Skeletal muscle cell (primary cell): ENCODE measurements at places on chromosomes 12 and 14.

DNA sequence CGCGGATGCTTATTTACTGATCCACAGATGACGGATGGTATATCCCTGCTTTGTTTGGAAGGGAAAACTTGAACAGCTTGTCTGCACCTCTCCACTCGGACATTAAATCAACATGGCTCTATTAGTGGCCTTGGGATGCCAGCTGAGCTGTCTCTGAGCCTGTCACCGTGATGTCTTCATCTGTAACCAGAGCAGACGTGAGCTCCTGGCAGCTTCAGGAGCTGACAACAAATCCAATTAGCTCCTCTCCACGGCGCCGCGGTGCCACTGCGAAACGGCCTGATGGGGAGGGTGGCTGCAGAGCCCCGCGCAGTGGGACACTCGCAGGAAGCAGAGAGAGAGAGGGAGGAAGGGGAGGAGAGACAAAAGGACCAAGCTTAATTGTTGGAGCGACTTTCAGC is 112.3 kb downstream of the PAPOLA start:
- no peak for DNase-seq

DNA sequence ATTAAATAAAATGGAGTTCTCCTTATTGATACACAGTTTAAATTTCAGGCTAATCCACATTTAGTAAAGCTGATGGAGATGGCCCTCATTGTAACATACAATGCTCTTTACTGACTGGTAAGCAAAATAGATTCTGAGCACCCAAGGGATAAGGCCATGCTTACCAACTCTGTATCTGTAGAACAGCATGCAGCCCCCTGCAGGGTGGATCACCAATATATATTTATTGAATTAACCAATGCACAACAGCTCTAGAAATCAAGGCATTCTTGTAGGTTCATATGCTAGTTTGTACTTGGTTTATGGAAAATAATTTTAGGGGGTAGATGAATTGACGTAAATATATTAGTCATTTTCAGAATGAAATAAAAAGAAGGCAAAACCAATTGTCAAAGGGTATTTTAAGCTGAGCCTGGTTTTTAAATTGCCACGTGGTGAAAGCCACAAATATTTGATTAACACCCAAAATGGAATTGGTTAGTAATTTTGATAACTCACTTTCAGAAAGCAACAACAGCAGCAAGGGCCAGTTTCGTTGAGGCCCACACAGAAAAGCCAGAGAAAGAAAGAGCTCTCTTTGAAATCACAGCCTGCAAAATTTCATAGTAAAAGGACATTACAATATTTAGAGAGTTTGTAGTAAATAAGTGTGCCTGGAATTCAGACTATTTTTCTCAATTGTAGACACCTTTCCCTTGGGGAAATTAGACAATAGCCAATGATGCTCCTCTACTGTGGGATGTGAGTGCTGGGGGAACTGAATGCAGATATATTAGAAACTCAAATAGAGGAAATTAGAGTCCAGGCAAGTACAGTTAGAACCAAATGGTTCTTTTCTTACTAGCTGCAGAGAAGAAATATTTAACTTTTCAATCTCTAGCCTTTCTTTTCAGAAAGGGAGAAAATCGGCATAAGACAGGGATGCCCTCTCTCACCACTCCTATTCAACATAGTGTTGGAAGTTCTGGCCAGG is 216.2 kb upstream of the ABCD2 start:
- DNase-seq: no peak

DNA sequence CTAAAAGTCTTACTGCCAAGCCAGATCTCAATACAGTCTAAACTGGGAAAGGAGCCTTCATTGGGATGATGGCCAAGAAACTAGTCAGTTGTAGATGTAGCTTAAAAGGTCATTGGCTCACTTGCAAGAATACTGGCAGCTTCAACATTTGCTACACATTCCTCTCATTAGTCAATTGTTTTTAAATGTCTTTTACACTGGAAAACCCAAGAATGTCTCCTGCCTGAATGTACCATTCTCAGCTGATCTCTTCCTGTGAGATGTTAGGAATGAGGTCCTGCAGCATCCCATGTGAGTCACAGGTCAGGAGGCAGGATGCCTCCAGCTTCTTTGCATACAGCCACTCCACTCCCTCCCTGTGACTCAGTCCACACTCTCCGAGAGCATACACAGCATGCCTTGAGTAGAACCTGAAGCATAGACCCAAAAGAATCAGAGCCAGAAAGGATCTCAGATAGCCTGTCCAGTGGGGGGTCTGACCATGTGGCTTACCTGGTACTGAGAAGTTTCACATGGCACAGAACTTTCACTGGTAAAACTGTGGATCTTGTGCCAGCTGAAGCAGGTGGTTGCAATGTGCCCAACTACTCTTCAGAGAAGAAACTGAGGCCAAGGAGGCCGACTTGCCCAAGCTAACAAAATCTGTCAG is 56.0 kb upstream of the HECTD1 start:
- DNase-seq: peak; percentile 99

- no peak for DNase-seq
Measured at GRCh38 chr14:32477396-32477795, 148.3 kb downstream of the AKAP6 start.

DNA sequence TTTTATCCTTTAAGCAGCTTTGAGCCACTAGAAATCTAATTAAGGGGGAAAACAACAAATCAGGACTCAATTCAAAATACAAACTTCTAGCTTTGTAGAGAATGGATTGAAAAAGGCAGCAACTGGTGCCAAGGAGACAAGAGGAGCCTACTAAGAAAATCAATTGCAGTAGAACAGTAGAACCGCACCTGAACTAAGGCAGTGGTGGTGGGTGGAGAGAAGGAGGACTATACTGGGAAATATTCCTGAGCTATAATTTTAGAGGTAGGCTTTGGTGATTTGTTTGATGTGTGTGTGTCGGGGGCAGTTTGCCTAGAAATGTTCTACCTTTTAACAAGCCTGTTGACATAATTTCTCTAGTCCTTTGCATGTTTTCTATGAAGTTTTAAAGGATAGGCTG is 270.9 kb upstream of the SYT10 start:
- DNase-seq: no peak

DNA sequence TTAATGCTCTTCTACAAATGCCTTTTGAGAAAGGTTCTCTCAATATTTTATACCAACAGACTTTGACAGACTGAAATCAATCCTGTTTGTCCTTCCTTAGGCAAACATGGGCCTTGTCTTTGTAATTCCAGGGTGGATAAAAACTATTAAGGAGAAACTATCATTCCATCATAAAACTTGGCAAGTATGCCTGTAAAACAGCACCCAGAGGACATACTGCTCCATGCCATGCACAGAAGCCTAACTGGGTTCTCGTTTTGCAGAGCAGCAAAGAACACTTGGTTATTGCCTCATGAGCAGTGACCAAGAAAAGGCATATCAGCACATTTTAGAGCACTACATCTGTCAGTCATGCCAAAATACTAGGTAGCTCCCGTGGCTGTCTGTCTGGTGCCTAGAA is 33.8 kb upstream of the PTGDR start:
- DNase-seq: no peak

DNA sequence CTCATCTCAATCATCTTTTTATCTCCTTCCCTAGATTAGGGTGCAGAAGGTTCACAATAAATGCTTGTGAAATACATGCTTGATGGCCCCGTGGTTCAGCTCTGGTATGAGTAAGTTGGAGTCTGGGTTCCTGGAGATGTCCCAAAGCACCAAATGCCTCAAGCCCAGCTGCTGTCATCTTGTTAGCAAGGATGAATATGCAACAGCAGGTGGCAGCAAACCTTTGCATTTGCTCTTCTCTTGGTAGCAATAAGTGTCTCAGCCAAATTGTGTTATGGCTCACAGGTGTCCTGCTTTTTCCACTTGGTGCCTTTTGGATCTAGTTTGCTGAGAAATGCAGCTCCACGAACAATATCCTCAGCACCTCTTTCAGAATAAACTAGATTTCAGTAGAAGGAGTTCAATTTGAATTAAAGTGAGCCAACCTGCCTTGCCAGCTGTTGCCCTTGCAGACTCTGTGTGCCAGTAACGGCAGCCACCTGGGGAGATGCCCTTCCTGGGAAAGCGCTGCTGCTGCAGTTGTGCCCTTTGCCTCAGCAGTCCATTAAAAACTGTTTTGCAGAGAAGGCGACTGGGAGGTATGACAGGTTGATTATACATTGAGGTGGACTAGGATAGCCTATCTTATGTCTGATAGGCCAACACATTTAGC is 417.3 kb downstream of the SNAPC1 start:
- peak; percentile 49 for DNase-seq

DNA sequence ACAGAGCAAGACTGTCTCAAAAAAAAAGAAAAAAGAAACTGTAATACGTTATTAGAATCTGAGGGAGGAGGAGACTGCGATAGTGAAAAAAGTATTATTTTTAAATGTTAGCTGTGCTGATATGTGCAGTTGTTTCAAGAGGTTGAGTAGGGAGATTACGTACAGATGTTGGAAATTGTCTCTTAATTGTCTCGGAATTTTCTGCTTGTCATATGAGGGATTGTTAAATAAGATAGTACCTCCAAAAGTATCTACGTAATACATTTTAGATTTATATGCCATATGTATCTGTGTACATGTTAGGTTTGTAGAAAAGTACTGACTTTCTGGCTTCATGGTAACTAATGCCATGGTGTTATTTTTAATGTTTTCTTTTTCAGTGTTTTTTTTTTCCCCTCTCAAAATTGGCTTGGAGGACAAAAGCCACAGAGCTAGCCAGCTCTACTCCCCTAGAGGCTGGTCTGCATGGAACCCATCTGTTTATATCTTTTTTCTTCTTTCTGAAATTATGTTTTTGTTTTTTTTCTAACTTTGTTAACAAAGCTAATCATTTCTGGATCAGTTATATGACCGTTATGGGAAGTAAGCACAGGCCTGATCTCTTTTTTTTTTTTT is 3.4 kb downstream of the RIMKLB start:
- no peak for DNase-seq

GRCh38 chr12:123529686-123530085 is 3.8 kb downstream of the RILPL1 start:
- DNase-seq: no peak

- no peak for DNase-seq
Measured at GRCh38 chr14:96125536-96125935, 79.1 kb upstream of the BDKRB2 start.

DNA sequence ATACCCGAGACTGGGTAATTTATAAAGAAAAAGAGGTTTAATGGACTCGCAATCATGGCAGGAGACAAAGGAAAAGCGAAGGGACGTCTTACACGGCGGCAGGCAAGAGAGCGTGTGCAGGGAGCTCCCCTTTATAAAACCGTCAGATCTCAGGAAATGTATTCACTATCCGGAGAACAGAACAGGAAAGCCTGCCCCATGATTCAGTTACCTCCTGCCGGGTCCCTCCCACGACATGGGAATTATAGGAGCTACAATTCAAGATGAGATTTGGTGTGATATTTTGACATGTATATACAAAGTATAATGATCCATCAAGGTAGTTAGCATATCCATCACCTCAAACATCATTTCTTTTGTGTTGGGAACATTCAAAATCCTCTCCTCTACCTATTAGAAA is 2.3 kb upstream of the CDCA4 start:
- no peak for DNase-seq

GRCh38 chr12:110193196-110193595 is 69.0 kb downstream of the IFT81 start:
- DNase-seq: no peak

DNA sequence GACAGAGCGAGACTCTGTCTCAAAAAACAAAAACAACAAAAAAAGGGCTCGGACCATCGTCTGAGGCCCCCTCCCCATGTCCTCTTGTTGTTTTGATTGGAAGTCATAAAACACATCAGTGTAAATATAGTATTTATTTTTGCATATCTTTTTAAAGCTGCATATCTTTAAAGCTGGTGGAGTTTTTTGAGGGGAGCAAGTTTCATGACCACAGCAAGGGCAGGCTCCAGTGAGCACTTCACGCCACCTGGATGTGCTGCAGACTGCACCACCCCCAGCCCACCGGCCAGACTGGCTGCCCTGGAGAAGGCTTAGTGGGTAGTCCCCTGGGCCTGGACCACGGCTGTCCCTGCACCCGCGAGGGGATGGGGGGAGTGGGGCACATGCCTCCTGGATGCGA is 11.9 kb upstream of the BCL7A start:
- no peak for DNase-seq

DNA sequence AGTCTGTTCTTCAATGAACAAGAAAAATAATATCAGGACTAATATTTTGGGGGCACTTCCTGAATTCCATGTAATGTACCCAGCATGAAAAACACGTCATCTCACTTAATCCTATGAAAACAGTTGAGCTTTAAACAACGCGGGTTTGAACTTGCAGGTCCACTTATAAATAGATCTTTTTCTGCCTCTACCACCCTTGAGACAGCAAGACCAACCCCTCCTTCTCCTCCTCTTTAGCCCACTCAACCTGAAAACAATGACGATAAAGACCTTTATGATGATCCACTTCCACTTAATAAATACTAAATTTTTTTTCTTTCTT is 203.9 kb upstream of the KRR1 start:
- DNase-seq: no peak

DNA sequence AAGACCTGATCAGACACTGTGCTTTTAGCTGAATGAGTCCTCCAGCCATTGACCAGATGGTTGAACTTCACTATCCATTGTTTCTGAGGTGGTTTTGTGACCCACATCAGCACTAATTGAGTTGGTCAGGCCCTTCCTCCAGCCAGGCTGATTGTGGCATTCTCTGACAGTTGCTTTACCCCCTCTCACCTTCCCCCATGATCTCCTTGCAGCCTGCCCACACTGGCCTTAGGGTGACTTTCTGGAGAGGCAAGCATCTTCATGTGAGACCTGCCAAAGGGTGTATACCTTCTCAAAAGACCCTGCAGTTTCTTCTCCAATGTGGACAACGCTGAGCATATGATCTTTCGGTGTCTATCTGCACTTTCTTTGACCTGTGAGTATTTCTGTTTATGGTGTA is 83.9 kb downstream of the GPATCH2L start:
- no peak for DNase-seq

DNA sequence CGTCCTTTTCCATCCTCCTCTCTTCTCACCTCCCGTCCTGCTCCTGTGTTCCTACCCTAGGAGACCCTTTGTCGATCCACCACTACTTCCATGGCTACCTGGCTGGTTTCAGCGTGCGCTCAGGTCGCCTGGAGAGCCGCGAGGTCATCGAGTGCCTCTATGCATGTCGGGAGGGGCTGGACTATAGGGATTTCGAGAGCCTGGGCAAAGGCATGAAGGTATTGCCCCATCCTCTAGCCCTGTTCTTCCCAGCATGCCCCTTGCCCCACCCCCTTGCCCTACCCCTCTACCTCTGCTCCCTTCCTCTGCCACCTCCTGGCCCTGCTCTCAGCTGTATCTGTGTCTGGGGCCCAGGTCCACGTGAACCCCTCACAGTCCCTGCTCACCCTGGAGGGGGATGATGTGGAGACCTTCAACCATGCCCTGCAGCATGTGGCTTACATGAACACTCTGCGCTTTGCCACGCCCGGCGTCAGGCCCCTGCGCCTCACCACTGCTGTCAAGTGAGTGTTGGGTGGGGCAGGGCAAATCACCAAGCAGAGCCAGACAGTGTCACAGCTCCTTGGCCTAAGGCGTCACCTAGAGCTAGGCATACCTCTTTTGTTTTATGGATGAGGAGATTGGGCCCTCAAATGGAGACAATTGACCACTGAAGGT is 12.8 kb downstream of the CLSTN3 start:
- DNase-seq: no peak

DNA sequence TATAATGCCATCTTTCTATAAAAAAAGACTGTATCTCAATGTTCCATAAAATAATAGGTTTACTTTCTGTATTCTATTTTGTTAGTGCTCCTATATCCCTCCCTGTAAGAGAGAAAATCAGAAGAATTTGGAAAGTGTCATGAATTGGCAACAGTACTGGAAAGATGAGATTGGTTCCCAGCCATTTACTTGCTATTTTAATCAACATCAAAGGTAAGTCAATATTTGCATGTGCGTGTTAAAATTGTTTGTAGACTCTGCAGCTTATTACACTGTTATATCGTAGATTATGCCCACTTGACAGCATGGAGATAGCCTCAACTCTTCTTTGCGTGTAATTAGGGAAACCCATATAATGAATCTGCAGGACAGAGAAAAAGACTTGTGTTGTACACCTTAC is 34.0 kb downstream of the KCNMB4 start:
- no peak for DNase-seq
